ENCODE measurements at places on chromosomes 11 and 22.
A peak's percentile ranks its signal among the peaks of the same experiment; 100 is the strongest.

DNA sequence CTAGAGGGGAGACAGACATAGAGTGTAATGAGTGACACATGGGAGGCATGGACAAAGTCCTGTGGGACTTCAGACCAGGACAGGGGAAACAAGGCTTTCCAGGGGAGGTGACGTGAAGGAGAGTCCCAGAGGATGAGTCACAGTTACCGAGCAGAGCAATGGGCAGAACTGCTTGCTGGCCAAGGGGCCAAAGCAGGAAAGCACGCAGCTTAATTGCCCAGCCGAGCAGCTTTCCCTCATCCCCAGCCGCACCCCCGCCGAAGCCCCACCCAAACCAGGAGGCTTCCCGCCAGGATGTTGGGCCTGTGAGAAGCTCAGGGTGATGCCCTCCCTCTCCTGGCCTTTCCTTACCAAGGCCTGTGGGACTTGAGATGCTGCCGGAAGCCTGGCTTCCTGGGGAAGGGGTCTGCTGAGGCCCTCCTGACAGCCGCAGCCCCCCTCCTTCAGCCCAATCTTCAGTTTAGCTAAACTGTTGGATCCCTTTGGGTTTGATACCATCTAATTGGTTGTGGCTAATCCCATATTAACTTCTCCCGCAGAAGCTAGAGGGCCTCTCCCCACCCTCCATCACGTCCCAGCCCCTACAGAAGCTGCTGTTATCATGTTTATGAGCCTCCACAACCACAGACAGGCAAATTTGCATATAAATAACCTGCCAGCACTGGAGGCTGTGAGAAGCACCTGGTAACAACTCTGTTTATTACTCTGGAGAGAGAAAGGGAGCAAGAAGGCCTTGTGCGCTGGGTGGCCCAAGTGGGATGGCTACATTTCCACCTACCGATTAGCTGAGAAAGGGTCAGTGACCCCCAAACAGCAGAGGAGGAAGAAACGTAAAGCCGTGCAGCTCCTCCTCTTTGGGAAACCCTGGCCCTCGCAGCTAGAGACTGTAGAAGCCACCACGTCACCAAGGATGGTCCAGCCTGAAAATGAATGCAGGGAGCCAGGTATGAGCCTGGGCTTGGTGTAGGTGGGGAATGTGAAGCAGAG lies 80.0 kb downstream of the TRIM29 start:
- peak; percentile 54 for DNase-seq

- DNase-seq: no peak
Measured at GRCh38 chr11:126512741-126513715, 157.5 kb downstream of the ST3GAL4 start.

DNA sequence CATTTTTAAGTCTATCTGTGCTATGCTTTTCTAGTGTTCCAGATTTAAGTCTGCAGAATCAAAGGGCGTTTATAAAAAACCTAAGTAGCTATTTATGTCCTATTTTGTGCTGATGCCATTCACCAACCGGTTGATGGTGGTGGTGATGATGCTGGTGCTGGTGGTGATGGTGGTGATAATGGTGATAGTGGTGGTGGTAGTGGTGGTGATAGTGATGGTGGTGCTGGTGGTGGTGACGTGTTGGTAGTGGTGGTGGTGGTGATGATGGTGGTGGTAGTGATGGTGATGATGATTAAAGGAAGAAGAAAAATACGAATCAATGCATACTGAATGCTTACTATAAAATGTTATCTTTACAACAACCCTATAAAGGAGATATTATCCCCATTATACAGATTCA lies 178.2 kb downstream of the OPCML start:
- no peak for DNase-seq

DNA sequence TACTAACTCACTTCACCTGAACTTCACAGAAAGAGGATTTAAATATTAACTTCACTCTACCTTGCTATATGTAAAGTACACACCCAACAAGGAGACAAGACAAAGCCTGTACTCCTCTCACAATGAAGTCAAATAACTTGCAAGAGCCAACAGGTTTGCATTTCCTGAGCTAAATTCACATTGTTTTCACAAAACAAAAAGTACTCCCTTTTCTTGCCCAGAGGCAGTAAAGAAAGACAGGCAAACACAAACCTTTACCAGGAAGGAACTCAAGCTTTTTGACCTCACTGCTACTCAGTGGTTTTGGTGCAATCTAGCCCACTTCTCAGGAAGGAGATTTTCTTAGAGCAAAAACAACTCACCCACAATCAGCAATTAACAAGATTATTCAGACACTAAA lies 15.7 kb downstream of the USP28 start:
- DNase-seq: no peak

GRCh38 chr11:59551659-59552521 lies 40.6 kb downstream of the OR4D9 start:
- peak; percentile 87 for DNase-seq

- peak; percentile 96 for DNase-seq
Measured at GRCh38 chr11:23903044-23903704, 593.7 kb upstream of the LUZP2 start.

GRCh38 chr22:38513063-38513462 lies 7.0 kb upstream of the DDX17 start:
- DNase-seq: no peak

DNA sequence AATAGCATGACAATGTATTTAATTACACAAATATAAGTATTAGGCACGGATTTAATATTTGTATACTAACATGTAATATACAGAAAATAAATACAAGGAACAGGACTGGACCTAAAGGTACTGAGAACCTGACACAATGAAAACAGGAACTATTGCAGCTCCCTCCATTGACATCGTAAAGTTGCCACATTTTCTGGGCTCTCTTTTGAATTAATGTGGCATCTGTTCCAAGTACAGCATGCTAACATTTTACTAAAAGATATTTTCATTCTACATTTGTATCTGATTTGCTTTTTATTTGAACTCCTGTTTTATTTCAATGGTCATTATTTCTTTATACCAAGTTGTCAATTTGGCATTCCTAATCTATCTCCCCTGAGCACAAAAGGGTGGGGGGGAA lies 15.3 kb downstream of the PHF21A start:
- DNase-seq: no peak

GRCh38 chr11:69640260-69640994 lies 529 bp upstream of the CCND1 start:
- no peak for DNase-seq

DNA sequence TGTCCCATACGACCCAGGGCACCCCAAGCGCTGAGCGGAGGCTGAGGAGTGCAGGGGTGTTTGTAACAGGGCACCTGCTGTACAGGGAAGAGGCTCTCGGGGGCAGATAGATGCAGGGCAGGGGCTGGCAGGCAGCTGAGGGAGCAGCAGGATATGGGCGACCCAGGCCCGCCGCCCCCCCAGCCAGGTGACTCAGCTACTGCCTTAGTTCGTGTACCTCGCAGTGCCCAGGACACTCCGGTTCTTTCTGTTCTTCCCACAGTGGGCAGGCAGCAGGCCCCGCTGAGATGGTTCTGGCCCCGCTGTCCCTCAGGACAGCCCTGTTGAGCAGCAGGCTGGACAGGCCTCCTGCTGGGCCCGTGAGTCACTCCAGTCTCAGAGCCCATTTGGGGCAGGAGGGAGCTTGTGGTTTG lies 16.2 kb downstream of the PHLDA2 start:
- peak; percentile 65 for DNase-seq

DNA sequence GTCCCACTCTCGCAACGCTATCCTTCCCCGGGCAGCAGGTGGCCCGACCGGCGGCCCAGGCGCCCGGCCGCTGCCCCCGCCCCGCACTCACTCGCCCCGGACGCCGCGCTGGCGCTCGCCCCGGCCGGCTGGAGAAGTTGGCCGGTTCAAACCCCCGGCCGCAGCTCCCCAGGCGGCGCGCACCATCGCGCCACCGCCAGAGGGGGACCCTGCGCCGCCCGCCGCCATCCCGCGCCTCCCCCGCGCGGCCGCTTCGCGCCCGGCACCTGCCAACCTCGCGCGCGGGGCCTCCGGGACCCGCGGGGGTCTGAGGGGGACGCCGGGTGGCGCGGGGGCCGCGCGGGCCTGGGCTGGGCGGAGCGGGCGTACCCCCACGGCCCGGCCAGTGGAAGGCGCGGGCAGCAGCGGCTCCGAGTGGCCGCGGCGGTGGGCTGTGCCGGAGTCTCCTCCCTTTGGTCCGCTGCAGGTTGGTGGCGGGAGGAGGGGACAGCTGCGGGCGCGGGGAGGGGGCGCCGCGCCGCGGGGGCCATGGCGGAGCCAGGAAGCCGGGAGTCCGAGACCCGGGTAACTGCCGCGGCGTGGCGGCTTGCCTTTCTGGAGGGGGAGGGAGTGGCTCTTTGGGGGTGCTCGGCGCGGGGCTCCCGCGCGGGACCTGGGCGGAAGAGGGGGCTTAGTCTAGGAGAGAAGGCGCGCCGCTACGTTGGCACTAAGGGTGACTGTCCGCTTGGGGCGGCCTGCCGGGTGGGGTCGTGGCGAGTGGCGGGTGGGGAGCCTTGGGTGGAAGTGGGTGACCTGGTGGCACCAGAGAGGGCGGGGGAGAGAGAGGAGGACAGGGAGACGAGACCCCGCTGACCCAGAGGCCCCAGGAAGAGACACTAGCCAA lies at the start of the genes MPST and TST:
TSS of gene MPST (plus strand) at position 434 of the 883 bp plus-strand sequence. CDS start at position 529, 95 bp downstream.
TSS of gene TST (minus strand) at position 139 of the 883 bp plus-strand sequence. CDS start 715 bp downstream, outside the sequence.
- peak; percentile 72 for DNase-seq

DNA sequence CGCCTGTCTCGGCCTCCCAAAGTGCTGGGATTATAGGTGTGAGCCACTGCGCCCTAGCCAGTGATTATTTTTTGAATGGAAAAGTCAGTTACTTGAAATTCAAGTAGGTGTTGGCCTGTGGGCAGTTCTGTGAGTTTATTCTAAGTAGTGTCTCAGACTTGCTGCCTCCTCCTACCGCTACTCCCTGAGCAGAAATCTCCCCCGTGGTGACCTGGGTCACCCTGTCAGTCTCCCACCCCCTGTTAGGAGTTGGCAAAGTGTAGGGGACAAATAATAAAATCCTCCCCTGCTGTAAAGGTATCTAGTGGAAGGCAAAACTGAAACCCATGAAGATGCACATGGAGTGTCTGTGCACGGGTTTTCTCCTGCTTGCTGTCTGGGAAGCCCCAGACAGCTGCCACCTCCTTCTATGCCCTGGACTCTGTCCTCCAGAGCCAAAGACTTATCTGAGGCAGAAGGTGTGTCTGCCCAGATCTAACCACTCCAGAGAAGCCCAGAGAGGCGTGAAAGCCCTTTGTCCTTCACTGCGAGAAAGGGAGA lies 26.3 kb downstream of the SNAP29 start:
- DNase-seq: no peak

- DNase-seq: no peak
Measured at GRCh38 chr22:36729321-36729720, 25.8 kb upstream of the CACNG2 start.

DNA sequence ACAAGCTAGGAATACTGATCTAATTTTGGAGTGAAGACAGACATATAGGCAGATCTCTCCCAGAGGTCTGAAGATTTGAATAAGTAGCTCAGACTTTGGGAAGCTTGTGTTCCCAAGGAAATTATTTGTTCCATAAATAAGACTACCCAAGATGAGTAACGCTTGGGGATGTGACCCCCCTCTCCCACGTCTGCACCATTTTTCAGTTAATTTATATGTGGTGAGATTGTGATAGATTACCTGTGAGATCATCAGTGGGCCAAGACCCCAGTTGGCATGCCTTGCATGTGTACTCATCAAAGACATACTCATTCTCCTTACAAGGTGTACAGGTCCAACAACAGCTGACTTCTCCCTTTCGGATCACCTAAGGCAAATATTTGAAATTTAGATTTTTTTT lies 252.8 kb upstream of the CTSC start:
- no peak for DNase-seq

All from fibroblast of skin of scalp (primary cell).